Amniotic epithelial cell (primary cell): ENCODE measurements at places on chromosomes 12 and 14.

DNA sequence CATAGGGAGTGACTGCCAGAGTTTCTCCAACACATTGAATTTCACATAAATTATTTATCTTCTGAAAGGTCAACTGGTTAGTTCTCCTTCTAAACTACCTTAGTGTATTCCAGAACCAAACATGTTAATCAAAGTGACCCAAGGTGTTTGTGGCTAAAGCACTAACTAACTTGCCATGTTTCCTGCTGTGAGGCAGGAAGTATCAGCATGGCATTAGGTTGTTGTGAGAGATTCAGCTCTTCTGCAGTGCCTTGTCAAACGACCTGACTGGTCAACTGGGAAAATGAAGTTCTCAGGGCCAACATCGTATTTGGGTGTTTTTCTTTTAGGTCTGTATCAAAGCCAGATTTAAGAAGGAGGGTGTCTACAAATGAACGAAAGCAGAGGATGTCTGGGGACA, 448.1 kb downstream of the APAF1 start:
- no peak for DNase-seq

GRCh38 chr12:9133216-9133916, 17.6 kb upstream of the A2M start:
- DNase-seq: peak; percentile 34

GRCh38 chr12:65450625-65451024, 172.1 kb downstream of the MSRB3 start:
- DNase-seq: no peak

GRCh38 chr14:75476274-75476995, 45.8 kb upstream of the BATF start:
- peak; percentile 90 for DNase-seq

- peak; percentile 11 for DNase-seq
These were observed 229.1 kb downstream of the KCNC2 start for GRCh38 chr12:74980510-74980909.

- no peak for DNase-seq
These were observed 47.6 kb upstream of the PNMA1 start for GRCh38 chr14:73761618-73762355.

DNA sequence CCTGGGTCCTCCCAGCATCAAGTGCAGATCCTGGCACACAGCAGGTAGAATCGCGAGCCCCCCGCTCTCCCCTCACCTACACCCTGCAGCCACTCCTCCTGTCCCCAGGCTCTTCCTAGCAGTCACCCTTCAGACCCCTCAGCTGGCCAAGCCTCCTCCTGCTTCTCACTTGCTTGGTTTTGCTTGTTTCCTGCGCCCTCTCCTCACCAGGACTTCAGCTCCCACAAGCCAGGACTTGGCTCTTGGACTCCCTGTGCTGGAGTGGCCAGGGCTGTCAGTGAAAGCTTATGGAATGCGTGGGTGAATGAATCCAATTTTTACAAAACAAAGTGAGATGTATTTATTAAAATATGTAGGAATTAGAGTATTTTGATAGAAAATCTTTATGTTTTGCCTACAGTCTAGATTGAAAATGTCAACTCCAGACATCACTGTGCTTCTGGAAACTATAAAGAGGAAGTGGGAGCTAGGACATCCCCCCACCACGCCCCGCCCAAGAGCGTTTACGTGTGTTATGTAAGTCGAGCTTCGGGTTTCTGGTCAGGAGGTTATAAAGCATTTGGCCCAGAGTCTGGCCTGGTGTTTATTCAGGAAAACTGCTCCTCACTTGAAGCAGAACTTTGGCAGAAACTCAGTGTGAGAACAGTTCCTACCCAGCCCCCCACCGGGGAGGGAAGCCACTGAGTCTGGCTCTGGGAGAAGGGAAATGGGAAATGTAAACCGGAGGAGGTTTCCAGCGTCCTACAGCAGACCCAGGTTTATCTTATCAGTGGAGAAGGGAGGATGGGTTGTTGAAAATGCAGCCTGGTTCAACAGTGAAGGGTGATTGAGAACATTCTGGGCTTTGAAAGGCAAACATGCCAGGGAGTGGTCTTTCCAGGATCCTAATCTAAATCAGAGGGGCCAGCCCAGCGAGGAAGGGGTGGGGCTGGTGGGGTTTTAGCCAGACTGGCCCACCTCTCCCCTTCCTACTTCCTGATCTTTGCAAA, 8.8 kb downstream of the ALDH2 start:
- peak; percentile 97 for DNase-seq
